ENCODE measurements at places on chromosomes 2 and 18.

- no peak for DNase-seq
These were observed 46.1 kb downstream of the CFAP36 start for GRCh38 chr2:55565613-55566012.

DNA sequence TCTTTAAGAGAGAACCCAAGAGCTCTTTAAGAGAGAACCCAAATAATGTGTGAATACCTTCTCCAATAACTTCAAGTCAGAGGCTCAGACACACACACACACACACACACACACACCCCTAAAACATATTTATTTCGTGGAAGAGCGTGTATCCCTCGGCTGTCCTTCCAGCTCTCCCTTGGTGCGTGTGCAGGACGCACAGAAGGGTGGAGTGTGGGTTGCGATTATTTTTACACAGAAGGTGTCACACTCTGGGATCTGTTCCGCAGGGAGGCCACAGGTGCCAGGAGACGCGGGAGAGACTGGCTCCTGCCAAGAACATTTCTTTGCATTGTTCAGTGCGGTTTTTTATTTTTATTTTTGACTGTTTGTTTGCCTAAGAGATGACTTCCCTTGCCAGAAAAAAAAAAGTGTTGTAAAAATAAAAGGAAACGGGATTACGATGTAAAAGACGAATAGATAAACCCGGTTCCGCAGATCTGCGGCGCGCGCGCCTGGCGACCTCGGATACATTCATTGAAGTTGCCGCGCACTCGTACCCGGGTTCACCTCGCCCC is 47.3 kb upstream of the ATP6V1B1 start:
- no peak for DNase-seq

GRCh38 chr2:203533676-203534591 is 1.2 kb downstream of the RAPH1 start:
- DNase-seq: peak; percentile 33

- peak; percentile 59 for DNase-seq
These were observed 504 bp downstream of the ASAP2 start for GRCh38 chr2:9206991-9207640.

GRCh38 chr2:37645362-37645761 is 26.1 kb downstream of the CDC42EP3 start:
- DNase-seq: no peak

DNA sequence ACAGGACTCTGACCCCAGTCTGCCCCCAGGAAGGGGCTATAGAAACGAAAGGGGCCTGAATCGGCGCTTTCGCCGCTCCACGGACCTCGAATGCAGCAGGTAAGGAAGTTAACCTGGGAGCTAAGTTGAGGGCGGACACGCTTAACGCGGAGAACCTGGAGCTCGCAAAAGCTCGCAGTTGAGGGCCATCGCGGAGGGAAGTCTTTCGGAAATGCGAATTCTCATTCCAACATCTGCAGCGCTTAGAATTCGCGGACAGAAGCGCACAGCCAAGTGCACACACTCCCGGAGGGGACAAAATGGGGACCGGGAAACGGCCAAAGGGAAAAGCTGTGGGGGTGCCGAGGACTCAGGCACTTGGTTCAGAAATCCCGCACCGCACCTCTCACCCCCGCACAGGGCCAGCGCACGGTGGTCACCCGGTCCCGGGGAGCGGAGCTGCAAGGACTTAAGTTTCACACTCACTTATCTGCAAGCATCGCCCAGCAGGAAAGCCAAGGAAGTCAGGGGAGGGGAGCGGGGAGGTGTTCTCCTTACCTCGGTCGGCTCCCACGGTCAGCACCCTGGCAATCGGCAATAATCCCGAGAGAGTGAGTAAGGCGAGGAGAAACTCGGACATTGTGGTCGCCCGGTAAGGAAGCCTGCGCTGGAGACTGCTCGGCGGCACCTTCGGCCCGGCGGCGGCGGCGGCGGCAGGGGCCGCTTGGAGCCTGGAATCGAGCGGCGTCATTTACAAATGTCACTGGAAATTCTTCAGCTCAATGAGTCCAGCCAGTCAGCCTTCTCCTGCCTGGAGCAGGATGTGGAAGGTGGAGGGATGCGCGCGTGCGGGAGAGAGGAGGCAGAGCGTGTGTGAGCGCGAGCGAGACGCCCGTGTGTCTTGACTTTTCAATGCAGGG is 456 bp downstream of the LRP1B start:
- DNase-seq: peak; percentile 74

GRCh38 chr2:217731805-217732204 is 271.0 kb downstream of the TNS1 start:
- DNase-seq: no peak

- no peak for DNase-seq
These were observed 29.1 kb downstream of the ALMS1 start for GRCh38 chr2:73414696-73415095.

DNA sequence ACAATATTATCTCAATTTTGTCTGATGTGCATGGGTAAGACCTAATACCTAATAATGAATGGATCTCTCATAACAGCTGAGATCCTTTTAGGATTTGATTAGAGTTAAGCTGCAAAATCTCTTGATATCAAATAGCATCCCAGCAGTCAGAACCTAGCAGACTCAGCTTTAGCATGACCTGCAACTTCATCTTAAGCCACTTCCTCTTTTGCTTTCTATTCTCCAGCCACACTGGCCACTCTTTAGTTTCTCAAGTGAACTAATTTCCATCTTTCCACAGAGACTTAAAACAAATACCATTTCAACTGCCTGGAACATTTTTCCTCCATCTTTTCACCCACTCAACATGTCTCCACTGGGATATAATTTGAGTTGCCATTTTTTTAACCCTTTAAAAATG is 1251.6 kb upstream of the ZEB2 start:
- DNase-seq: no peak

DNA sequence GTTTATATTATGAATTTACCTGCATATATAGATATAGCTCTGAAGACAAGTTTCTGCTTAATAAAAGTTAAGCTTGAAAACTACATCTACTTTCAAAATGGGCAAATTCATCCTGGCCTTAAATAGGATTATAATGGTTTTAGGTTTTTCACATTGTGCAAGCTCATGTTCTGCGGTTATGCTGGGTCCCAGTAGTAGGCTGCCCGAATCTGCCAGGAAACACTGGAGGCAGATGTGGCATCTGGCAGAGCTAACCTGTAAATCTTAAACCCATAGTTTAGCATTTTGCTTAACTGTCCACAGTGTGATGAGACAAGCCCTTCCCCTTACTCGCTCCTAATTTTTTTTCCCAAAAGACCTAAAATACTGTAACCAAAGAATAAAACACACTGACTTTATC is 234.2 kb downstream of the TCF4 start:
- DNase-seq: peak; percentile 76

- peak; percentile 19 for DNase-seq
These were observed 28.6 kb downstream of the DOCK10 start for GRCh38 chr2:225013425-225014365.

- no peak for DNase-seq
These were observed 107.3 kb upstream of the SLC8A1 start for GRCh38 chr2:40559175-40559574.

DNA sequence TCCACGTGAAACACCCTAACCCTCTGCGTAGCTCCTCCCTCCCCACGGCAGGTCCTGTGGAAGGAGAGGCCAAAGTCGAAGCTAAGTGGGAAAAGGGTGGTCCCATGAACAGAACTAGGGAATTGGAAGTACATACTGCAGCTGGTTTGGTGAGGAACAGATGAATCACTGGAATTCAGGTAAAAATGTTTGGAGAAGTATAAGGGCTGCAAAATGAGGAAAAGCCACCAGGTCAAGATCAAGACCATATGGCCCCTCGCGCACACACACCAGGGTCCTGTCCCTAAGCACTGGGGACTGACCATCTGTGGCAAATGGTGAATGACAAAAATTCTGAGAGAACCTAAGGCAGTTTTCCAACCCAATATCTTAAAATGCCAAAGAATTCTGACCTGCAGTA is 3.1 kb downstream of the PARD6G start:
- no peak for DNase-seq

DNA sequence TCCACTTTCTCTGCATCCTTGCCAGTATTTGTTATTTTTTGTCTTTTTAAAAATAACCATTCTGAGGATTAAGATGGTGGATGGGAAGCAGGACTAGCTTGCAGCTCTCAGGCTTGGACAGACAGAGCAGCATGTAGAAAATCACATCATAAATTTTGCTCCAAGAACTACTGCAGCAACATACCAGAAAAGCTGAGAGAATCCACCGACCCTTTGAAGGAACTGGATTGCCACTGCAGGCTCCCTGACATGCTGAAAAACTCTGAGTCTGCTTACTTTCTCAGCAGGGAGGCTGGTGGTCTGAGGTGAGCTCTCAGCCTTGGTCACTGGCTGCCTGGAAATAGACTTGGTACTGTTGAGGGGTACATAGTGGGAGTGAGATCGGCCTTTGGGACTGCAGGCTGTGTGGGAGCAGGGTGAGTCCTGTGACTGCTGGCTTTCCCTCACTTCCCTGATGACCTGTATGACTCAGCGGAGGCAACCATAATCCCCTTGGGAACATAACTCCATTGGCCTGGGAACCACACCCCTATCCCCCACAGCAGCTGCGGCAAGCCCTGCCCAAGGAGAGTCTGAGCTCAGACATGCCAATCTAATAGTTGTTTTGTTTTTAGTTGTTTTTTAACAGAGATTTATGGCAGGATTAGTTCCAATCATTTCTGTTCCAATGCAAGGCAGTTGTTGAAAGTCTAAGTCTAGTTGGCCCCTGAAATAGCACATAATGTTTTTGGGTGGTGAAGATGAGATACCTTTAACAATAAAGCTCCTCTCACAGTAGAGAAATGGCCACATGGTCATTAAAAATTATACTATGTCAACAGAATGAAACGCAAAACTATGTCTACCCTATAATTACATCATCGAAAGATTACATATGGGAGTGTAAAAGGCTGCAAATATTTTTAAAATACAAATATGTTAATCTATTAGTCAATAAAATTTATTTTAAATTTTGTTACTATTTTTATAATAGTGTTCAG is 414.2 kb upstream of the CHAC2 start:
- peak; percentile 100 for DNase-seq
